ENCODE measurements at places on chromosomes 6 and 20.

GRCh38 chr6:40312213-40313015 lies 274.8 kb downstream of the LRFN2 start:
- no peak for DNase-seq

DNA sequence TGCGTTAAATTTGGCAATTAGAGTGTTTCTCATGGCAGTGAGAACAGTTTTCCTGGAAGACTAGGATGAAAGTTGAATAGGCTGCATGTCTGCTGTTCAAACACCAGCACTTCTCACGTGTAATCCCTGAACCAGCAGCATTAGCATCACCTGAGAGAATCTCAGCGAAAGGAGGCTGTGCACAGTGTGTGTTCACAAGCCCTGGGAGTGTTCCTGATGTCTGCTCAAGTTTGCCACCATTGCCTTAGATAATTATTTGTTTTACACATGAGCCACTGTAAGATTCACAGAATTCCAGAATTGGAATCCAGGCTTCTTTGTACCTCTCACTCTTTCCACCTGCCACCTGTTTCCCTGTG lies 117.3 kb downstream of the JARID2 start:
- no peak for DNase-seq

GRCh38 chr20:39213476-39214145 lies 251.5 kb downstream of the DHX35 start:
- DNase-seq = no peak

DNA sequence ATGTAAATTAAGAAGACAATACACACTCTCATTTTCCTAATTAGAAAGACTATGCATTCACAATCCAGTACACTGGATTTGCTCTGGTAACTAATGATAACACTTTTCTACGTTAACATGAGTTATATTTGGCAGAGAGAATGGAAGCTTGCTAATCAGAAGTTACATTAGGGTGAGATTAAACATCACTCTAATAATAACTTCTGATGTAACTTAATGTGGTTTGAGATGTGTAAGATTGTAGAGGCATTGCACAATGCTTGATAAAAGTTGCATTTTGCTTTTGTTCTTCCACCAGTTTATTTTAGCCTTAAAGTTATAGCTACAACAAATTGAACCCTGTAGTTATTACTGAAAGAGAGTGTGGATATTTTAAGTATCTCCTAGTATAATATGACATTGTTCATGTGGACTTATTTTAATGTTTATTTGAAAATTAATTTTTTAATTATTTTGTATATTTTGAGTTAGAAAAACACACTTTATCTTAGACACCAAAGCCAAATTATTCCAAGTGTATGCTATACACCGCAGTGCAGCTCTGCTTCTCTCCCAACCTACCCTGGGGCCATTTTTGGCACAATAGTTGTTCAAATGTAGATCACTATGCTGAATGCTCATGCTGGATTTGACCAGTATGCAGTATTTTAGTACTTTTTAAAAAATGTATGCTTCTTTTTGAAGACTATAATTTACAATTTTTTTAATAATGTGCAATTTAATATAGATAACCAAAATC lies 143.2 kb downstream of the SLC16A10 start:
- DNase-seq = no peak

DNA sequence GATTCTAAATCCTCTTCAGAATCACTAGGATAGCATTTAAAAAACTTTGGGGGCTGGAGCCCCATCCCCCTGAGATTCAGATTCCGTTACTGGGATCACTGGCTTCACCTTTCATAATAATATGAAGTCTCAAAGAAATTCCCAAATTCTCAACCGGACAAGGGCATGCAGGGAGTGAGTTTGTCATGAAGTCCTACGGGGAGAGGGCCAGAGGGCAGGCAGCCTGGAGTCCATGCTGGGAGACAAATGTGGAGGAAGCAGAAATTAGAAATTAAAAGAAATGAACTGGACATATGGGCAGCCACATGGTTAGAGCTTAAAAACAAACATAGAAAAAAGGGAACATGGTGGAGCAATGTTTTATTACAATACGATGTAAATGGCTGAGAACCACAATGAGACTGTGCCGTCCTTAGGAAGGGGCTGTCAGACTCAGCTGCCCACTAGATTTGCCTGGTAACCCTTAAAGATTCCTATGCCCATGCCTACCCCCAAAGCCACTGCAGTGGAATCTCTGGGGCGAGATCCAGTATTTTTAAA lies 142.6 kb downstream of the CEBPB start:
- no peak for DNase-seq

- peak; percentile 22 for DNase-seq
These were observed 719 bp upstream of the EDN1 start for GRCh38 chr6:12289365-12289919.

- no peak for DNase-seq
These were observed 172.5 kb downstream of the HTR1B start for GRCh38 chr6:77290798-77291197.

GRCh38 chr6:13617066-13617465 lies 1.9 kb downstream of the NOL7 start:
- no peak for DNase-seq

- no peak for DNase-seq
These were observed 1.7 kb downstream of the ASIP start for GRCh38 chr20:34242879-34243278.

DNA sequence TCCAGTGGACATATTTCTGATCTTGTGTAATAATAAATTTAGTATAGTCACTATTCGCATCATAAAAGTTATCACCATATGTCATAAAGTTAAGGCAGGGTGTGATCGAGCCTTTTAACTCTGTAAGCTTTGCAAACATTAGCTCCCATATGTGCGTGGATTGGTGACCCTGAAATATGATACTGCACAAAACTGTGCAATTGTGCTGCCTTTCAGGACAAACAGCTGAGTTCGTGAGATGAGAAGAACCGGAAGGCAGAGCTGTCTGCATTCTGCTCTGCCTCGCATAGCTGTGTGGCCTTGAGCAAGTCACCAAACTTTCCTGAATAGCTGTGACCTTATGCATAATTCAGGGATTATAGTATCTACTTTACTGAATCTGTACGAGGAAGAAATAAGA lies 3.2 kb upstream of the PLEKHG1 start:
- no peak for DNase-seq

- no peak for DNase-seq
These were observed 109.3 kb upstream of the MTHFD1L start for GRCh38 chr6:150756173-150756572.

- no peak for DNase-seq
These were observed 6.0 kb downstream of the MMP24OS start for GRCh38 chr20:35271904-35272303.

DNA sequence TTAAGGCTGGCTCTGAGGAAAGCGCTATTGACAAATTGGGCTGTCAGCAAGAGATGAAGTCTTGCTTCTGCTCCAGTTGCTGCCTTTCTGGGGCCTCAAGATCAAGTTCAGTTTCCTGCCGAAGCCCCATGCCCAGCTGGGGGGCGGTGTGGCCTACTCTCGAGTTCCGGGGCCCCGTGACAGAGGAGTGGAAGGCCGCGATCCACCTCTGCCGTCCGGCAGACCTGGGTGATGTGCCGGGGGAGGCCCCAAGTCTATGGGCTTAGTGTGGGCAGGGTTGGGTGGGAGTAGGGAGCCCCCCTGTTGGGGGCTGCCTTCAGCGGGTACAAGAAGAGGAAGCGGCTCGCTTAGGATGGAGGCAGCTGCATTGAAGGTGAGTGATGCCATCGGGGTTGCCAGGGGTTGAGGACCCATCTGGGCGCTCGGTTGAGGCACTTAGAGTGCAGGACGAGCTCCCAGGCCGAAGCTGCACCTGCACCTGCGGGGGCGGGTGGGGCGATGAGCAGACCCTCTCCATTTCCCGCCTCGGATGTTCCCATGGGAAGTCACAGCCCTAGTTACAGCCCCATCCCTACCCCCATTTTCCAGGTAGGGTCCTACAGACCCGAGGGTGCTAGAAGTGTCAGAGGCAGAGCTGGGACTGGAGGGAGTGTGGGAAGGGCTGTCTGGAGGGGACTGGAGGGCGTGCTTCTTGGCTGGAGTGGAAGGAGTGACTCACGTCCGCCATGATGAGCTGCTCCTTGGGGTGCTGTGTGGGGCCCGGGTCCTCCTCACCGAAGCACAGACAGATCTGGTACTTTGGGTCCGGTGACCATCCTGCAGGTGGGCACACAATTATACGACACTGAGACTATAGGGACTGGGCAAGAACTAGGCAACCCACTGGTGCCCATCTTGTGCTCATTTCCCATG lies 2.9 kb upstream of the FOXS1 start:
- no peak for DNase-seq

DNA sequence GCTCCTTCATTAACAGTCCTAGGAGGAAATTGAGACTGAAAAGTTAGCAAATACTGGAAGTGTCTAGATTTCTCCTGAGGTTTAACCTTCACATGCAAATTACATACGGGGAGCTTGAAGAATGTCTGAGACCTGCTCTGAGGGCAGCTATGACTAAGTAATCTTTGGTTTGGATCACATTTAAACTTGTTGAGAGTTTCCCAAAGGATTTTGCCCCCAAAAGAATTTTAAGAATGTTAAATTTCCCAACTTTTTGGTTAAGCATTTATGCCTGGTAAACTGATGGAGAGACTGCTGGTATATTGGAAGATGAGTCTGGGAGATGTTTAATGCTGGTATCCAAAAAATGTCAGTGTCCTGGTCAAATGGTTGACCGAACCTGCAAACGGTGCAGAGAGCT lies 97.0 kb downstream of the RREB1 start:
- DNase-seq = no peak

- DNase-seq = no peak
These were observed 7.0 kb downstream of the PNPLA1 start for GRCh38 chr6:36276581-36277536.

DNA sequence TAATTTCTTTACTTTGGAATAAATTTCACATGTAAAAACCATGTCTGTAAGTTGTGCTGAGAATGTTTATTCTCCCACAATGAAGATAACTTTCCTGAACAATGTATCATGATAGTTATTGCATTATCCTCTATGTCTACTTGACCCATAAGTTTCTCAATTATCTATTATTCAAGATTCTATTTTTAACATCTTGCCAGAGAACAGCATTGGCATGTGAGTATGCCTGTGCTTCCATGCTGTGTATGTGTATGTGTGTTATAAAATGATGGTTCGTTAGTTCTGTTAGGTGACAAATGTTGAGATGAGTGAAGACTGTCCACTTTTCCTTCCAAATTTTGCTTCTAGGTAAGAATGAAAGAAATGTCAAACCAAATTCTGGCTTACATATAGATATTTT lies 111.9 kb downstream of the EYA4 start:
- no peak for DNase-seq

DNA sequence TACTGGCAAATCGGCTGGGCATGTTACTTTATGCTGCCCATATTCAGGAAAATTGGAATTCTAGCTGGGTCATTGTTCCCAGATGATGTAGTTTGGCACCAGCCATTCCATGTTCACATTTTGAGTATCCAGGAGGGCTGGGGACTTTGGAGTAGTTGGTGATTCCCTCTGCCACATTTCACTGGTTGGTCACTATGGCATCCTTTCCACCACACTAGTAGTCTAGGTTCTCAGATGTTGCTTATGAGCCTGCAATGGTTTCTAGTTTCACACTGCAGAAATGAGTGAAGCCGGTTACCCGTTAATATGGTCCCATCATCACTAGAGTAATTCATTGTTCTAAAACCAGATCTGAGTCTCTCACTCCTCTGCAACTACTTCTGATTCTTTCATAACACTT lies 4.6 kb downstream of the PTPN1 start:
- no peak for DNase-seq

GRCh38 chr6:35543459-35544193 lies 30.9 kb upstream of the TULP1 start:
- no peak for DNase-seq

DNA sequence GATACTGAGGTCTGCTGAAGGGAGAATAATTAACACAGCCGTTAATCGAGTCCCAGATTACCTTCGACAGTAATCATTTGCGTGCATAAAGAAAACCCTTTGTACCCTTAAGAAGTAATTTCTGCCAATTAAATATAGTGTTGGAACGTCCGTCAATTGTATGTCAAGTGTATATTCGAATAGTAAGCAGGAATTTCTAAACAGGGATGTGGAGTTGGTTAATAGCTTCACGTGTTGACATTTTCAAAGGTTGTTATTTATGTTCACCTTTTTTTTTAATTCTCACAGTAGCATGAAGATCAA lies 798 bp upstream of the SNAP91 start:
- DNase-seq = no peak

DNA sequence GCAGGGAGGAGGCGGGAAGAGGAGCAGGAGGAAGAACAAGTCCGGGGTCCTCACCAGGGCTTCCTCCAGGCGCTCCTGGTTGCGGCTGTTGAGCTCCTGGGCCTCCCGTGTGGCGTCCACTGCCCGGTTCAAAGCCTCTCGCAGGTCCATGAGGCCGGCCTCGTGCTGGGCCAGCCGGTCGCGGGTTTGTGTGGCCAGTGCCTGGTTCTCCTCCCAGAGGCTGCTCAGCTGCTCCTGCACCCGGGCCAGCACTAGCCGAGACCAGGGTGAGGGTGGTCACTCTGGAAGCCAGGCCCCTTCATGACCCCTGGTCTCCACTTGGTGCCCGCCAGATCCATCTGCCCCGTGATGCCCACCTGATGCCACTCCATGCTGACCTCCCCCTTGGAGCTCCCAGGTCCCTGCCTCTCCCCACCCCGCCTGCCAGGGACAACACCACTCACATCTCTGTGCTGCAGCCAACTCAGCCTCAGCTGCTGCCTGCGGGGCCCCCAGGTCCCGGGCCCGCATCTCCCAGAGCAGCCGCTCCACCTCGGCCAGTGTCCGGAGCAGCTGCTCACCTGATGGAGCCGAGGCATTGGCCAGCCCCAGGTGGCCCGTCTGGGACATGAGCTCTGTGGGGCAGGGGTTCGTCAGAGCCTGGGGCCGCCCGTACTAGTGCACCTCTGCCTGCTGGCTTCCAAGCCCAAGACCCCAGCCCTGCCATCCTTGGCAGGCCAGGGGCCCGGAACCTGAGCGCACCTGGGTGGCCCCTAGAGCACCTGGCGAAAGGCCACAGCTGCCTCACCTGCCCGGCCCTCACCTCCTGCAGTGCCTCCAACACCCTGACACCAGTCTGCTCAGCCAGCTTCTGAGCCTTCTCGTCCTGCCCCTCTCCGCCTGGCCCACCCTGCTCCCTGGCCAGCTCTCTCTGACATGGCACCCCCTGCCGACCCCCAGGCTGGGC lies 15.9 kb downstream of the ADRM1 start:
- no peak for DNase-seq

DNA sequence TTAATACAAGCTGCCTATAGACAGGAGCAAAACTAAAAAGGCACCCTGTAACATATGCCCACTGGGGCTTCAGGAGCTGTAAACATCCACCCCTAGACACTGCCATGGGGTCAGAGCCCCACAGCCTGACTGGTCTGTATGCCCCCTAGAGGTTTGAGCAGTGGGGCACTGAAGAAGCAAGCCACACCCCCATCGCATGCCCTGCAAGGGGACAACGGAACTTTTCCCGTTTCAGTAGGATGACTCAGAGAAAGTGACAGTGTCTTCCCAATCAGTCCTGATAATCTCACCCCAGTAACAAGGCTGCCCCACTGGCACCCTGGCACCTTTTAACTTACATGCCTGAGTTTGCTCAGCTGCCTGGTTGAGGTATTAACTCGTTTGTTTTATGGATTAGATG lies 35.9 kb downstream of the BEND3 start:
- no peak for DNase-seq

DNA sequence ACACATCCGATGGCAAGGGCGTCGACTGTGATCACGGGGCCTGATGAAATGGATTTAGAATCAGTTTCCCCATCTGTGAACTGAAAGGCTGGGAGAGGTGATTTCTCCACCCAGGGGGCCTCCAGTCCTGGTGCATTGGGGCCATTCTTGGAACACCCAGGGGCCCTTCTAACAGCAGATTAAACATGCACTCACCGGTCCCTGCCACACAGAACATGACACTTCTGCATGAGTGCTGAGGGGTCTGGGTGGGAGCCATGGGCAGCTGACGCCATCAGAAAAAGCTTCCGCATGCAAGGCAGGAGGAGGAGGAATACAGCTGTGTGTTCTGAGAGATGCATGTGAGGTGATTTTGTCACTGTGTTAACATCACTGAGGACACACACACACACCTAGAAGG lies 26.8 kb downstream of the DLL1 start:
- no peak for DNase-seq

Measured in activated T-cell treated with anti-CD3 and anti-CD28 coated beads, Interleukin-2, amount 50 U/mL, for 4 hours (primary cell).